ENCODE measurements at places on chromosomes 1 and 21. TPM values are rescaled to one million over a fixed set of nuclear protein-coding genes. Genes with fewer than 3 reads are reported as not detected.
A peak's percentile ranks its signal among the peaks of the same experiment; 100 is the strongest.

ZRANB2 gene
- total RNA-seq = 91.0 TPM

IFI44L gene
- not detected for total RNA-seq

- H3K4me1 ChIP-seq = peaks cover 16% of the 10 kb centered on the region
- H3K36me3 ChIP-seq = no peaks in the 10 kb centered on the region
- no peaks in the 10 kb centered on the region for H3K27me3 ChIP-seq
- H3K4me3 ChIP-seq = no peak overlapping the region
These were observed 361.5 kb downstream of the RRAGC start for GRCh38 chr1:38497921-38498656.

DNA sequence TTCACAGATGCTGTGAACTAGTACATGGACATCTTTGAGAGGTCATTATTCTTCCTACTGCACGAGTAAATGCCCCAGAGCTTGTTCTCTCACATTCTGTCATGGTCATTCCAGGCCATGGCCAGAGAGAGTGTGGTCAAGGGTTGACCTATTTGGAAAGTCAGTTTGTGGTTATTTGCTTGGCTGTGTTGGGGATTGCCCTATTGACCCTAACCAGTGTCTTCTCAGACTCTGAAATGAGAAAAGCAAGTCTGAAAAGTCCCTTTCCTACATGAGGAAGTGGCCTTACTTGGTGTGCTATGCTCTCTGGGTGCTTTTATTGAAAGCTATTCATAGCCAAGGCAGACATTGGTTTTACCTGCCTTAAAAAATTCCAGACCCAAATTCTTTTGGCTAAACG lies 26.6 kb downstream of the CLIC6 start:
- H3K4me3 ChIP-seq = no peak overlapping the region
- H3K36me3 ChIP-seq = peaks cover 8% of the 10 kb centered on the region
- no peak overlapping the region for H3K27ac ChIP-seq
- H3K27me3 ChIP-seq = no peaks in the 10 kb centered on the region
- no peak for DNase-seq

GRCh38 chr1:186479162-186479561 lies 18.2 kb upstream of the PDC start:
- no peak for DNase-seq
- no peaks in the 10 kb centered on the region for H3K4me1 ChIP-seq
- no peak overlapping the region for H3K27ac ChIP-seq
- H3K36me3 ChIP-seq = no peaks in the 10 kb centered on the region
- no peaks in the 10 kb centered on the region for H3K27me3 ChIP-seq

DNA sequence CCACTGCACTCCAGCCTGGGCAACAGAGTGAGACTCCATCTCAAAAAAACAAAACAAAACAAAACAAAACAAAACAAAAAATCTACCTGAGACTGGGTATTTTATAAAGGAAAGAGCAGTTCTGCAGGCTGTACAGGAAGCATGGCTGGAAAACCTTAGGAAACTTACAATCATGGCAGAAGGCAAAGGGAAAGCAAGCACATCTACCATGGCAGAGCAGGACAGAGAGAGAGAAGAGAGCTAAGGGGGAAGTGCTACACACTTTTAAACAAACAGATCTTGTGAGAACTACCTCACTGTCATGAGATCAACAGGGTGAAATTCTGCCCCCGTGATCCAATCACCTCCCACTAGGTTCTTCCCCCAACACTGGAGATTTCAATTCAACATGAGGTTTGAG lies 198.3 kb upstream of the SAMSN1 start:
- H3K27ac ChIP-seq = no peak overlapping the region
- DNase-seq = no peak
- H3K4me3 ChIP-seq = no peak overlapping the region
- peaks cover 12% of the 10 kb centered on the region for H3K36me3 ChIP-seq

DNA sequence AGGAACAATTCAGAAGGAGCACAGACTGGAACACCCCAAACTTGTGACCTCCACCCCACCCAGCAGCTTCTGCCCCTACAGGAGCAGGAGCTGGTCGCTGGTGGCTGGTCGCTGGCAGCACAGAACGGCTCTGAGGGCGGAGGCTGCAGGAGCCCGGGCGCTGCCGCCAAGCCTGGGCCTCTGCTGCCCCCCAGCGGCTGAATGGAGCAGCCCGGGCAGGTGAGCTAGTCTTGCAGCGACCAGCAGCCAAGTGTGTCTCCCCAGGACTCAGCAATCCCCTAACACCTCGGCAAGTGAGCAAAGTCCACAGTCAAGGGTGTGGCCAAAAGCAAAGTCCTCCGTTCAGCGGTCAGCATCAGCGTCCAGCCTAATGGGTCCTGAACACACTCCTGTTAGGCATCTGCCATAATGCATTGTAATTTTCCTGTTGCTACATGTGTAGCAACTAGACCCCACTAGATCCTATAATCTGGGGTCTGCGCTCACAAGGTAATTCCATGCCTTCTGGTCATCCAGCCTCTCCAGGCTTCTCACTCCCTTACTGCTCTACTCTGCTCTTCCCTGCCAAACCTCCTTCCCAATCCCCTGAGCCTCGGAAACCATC lies 12.1 kb upstream of the GJB5 start:
- H3K4me3 ChIP-seq = no peak overlapping the region
- no peaks in the 10 kb centered on the region for H3K4me1 ChIP-seq
- H3K27me3 ChIP-seq = no peaks in the 10 kb centered on the region
- no peak overlapping the region for H3K27ac ChIP-seq
- no peaks in the 10 kb centered on the region for H3K36me3 ChIP-seq
- peak; percentile 91 for DNase-seq

DNA sequence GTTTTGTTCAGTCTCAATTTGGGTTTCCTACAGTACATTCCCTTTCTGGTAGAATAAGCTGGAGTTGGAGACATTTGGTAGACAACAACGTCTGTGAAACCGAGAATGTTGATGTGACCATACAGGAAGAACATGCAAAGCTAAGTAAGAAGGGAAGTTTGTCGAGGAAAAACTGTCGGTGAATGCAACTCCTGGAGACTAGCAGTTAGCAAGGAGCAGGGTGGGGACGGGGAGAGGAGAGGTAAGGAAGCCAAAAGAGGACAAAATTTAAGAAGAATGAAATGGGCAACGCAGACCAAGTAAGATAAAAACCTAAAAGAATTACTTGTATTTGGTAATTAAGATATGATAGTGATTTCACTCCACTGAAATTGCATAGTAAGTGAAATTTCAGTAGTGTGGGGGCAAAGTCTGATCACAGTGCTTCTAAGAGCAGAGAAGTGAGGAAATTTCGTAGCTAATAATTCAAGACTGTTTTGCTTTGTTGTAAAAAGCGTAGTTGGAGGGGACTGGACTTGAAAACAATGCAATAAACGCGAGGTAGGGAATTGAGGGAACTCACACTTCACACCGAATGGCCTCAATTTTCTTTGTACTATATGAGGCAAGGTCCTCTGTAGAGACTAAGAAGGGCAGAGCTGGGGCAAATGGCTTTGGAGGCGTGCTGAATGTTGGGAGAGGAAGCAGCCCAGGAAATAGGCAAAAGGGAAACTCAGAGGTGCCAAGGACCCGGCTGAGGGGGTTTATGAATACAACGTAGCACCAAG lies 787 bp upstream of the GIPC2 start:
- DNase-seq = peak; percentile 34
- no peak overlapping the region for H3K27ac ChIP-seq
- no peaks in the 10 kb centered on the region for H3K36me3 ChIP-seq
- H3K27me3 ChIP-seq = peaks cover 3% of the 10 kb centered on the region
- H3K4me3 ChIP-seq = peak overlapping the region; percentile 90
- H3K4me1 ChIP-seq = peaks cover 2% of the 10 kb centered on the region

DNA sequence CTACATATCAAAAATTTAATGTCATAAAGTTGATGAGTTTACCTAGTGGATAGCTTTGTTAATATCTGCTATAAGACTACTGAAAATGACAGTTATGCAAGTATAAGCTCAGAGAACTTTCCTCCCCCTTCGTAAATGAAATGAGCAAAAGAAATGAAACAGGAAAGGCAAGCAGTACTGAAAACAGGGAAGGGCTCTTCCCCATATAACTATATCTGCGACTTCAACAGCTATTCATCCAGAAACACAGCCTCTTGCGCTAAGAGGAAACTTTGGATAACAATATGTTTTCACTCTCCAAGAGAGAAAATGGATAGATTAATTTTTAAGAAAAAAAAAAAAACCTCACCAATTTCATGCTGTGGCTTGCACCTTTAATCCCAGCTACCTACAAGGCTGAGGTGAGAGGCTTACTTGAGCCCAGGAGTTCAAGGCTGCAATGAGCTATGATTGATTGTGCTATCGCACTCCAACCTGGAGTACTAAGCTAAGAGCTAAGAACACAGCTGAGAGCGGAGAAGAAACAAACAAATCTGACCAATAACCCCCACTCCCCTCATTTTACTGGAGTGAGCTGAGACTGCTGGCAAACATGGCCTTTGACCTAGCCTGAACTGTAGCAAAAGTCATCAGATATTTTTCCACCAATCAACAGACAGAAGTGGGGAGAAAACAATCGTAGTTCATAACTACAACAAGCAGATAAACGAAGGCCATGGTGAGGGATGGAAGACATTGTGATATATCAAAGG lies 29.0 kb downstream of the METTL18 start:
- no peaks in the 10 kb centered on the region for H3K4me1 ChIP-seq
- H3K4me3 ChIP-seq = no peak overlapping the region
- no peak overlapping the region for H3K27ac ChIP-seq
- H3K27me3 ChIP-seq = no peaks in the 10 kb centered on the region
- no peak for DNase-seq
- H3K36me3 ChIP-seq = no peaks in the 10 kb centered on the region
